Activated T-cell treated with anti-CD3 and anti-CD28 coated beads, Interleukin-2, amount 50 U/mL, for 4 hours (primary cell): ENCODE measurements at places on chromosomes 12 and 14.
A peak's percentile ranks its signal among the peaks of the same experiment; 100 is the strongest.

GRCh38 chr12:53956251-53956887 lies 1.7 kb downstream of the HOXC12 start:
- DNase-seq = no peak

DNA sequence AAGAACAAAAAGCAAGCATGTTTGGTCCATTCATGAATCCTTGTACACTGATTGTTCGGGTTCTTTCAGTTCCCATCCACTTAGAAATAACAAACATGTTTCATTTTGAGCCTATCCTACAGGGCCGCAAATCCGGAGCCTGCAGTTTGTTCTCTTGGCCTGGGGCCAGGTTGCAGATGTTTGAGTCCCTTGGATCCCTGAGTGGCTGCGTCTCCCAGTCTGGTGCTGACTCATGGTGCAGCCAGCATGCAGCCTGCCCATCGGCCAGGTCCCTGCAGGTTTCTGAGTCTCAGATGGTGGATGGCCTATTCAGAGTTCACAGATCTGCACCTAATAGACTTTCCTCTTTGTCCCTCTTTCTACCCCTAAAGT lies 1.9 kb upstream of the DYNC1H1 start:
- no peak for DNase-seq

GRCh38 chr12:106585105-106585520 lies 2.3 kb downstream of the RFX4 start:
- no peak for DNase-seq

DNA sequence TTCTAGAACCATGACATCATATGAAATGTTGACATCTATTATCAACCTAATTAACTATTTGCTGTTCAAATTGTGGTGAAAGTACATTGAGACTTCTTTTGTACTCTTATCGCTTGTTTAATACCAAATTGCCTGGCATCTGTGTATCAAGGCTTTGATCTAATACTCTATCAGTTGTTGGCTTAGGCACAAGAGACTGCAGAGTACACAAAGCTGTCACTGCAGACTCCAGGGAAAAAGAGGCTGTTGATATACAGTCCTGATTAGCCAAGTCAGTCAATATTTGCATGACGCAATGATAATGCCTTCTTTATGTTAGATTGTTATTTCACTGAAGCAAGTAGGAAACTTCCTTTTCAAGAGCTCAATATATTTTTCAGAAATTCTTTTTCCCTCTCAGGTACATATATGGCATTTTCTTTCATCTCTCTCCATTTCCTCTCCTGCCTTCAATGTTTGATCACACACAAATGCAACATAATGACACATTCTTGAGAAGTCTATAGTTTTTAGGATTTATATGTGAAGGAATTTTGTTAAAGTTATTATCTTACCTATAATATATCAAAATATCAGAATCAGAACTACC lies 32.3 kb upstream of the PTCSC3 start:
- no peak for DNase-seq

DNA sequence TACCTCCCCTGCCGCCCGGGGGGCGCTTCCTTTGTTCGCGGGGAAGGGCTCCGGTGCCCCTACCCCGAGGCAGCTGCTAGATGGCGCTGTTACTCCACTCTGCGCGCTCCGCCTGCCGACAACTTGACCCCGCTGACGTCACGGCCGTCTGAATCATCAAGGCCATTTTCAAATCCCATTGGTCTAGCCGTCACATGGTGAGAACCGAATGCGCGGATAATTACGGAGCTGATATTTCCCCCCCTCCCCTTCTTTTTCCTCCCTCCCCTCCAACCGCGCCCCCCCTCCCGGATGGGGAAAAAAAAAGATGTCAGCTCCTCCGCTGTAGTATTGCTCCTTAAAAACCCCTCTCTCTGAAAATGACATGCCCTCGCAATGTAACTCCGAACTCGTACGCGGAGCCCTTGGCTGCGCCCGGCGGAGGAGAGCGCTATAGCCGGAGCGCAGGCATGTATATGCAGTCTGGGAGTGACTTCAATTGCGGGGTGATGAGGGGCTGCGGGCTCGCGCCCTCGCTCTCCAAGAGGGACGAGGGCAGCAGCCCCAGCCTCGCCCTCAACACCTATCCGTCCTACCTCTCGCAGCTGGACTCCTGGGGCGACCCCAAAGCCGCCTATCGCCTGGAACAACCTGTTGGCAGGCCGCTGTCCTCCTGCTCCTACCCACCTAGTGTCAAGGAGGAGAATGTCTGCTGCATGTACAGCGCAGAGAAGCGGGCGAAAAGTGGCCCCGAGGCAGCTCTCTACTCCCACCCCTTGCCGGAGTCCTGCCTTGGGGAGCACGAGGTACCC lies at the start of gene HOXC10:
Gene HOXC10, plus strand, starts transcription at position 246 of the 791 bp plus-strand sequence. Its CDS starts 114 bp downstream, at position 360.
- peak; percentile 74 for DNase-seq

GRCh38 chr14:53772936-53773335 lies 183.7 kb downstream of the BMP4 start:
- no peak for DNase-seq

DNA sequence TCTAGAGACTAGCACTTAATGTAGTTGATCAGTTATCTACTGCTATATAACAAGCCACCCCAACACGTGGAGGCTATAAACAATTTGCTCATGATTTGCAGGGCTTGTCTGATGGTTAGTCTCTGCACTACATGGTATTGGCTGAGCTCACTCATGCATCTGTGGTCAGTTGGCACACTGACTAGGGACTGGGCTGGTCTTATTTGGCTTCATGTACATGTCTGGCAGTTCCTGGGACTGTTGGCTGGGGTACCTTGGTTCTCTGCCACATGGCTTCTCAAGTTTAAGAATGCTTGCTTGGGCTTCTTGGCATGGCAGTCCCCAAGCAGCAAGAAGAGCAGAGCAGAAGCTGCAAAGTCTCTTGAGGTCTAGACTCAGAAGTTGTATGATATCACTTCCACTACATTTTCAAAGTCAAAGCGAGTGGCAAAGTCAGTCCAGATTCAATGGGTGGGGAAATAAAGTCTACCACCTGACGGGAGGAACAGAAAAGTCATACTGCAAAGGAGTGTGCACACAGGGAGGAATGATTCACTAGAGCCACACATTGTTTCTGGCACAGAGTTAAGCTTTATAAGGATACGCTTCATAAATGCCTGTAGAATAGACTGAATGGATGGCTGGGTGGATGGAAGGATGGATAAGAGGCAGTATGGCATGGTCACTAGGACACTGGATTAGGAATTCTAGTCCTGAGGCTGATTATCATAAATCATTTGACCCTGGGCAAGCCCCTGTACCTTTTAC lies 44.8 kb upstream of the PTHLH start:
- no peak for DNase-seq

DNA sequence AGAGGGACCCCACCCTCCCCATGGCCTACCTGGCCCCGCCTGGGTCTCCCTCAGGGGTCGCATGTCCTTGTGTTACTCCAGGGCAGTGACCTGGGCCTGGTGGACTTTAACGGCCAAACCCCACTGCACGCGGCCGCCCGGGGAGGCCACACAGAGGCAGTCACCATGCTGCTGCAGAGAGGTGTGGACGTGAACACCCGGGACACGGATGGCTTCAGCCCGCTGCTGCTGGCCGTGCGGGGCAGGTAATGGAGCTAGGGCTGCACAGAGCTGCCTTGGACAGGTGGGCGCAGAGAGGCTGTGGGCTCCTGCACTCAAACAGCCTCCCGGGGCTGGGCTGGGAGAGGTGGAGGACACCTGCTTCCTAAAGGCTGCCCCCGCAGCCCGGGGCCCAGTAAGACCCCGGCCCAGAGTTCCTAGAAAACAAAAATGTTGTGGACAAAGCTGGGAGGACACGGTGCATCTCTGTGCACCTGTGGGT lies 21.6 kb downstream of the ASPG start:
- DNase-seq = no peak

DNA sequence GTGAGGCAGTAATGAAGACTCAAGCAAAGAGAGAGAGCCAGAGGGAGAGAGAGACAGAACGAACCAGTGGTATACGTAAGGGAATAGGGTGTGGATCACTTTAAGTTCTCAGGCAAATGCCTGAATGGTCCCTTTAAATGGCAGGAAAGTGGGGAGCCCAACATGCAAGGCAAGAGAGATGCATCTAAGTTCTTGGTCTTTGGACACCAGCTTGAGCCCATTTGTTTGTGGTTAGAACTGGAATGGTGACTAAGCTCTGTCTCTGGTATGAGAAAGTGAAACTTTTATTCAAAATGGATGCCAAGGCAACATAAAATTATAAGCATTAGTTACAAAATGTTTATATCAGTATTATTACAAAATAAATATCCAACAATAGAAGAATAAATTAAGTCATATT lies 192.2 kb upstream of the ALG10 start:
- DNase-seq = no peak

DNA sequence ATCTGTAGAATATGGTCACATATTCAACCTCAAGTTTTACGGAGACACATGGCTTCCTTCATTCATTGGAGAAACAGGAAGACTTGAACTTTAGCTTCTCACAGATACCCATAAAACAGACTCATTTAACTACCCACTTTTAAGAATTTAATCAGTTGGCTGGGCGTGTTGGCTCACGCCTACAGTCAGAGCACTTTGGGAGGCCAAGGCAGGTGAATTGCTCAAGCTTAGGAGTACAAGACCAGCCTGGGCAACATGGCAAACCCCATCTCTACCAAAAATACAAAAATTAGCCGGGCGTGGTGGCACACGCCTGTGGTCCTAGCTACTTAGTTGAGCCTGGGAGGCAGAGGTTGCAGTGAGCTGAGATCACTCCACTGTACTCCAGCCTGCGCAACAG lies 64.7 kb upstream of the STAC3 start:
- no peak for DNase-seq

DNA sequence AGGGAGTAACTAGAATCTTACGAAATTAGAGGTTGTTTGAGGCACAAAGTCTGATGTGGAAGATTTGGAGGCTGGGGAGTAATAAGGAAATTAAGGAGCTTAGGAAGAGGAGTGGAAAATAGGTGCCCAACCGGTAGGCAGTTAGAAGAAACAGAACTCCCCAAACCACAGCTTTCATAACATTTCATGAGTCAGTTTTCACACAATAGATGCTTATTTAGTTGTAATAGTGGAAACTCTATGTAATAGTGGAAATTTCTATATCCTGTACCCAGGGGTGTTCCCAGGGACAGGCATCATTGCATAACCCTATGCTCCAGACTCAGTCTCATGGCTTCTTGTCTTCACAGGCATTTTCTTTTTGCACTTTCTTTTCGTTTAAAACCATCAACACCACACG lies 8.3 kb downstream of the C3AR1 start:
- DNase-seq = no peak

GRCh38 chr12:48882315-48882687 lies 16.6 kb upstream of the RND1 start:
- DNase-seq = no peak

GRCh38 chr12:104610513-104611235 lies 153.9 kb downstream of the CHST11 start:
- no peak for DNase-seq

DNA sequence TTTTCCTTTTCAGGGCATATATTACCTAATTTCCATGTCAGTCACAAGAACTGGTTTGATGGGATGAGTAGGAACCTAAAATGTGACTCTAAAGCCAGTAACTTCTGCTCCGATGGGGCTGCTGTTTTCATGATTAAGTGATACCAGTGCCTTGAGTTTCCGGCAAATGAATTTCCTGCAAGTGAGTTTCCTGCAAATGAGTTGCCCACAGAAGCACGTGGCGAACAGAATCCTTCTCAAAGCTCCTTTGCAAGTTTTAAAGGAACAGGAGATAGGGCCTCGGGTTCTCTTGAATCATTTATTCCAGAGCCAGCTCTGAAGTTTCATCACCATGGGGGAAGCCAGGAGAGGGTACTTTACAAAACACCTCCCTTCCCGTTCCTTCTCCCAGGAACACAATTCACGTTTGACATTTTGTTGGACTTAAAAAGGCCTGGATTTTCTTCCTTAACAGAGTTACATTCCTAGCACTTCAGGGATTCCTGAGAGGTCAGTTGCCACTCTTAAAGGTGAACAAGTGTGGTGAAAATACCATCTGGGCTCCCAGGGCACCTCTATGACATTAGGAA lies 2.2 kb upstream of the PPTC7 start:
- peak; percentile 29 for DNase-seq

GRCh38 chr12:107990325-107990724 lies 138.8 kb upstream of the WSCD2 start:
- DNase-seq = peak; percentile 14

DNA sequence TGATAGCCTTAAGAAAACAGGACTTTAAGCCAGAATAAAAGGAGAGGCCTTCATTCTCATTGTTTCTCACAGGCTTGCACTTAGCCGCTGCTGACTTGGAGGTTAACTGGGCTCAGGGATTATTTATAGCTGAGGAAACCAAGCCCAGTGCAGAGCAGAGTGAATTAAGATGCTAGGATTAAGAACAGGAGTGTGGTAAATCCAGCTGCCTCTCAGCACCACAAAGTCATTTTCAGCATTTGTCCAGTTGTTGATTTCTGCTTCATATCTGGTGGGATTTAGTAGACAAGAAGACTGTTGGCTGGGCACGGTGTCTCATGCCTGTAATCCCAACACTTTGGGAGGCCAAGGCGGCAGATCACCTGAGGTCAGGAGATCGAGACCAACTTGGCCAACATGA lies 14.3 kb upstream of the KRT73 start:
- DNase-seq = no peak

GRCh38 chr14:89618811-89619551 lies 201.9 kb upstream of the FOXN3 start:
- peak; percentile 50 for DNase-seq
